ENCODE measurements at places on chromosomes 4 and X. TPM values are rescaled to one million over a fixed set of nuclear protein-coding genes. Genes with fewer than 3 reads are reported as not detected.

Gene GUCY1B1
- total RNA-seq = 2.8 TPM

Gene PPP4R3C
- not detected for total RNA-seq

- DNase-seq = no peak
Observed at GRCh38 chr4:138945840-138946239, 69.7 kb upstream of the NOCT start.

DNA sequence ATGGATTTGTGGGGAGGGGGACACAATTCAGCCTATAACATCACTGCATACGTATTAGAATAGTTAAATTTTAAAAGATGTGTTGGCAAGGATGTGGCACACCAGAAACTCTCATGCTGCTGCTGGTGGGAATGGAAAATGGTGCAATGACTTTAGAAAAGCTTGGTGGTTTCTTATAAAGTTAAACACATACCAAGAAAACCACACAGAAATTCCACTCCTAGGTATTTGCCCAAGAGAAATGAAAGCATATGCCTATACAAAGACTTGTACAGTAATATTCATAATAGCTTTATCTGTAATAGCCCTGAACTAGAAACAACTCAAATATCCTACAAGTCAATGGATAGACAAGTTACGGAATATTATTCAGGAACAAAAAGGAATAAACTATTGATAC lies 71.3 kb upstream of the PDHA1 start:
- no peak for DNase-seq

DNA sequence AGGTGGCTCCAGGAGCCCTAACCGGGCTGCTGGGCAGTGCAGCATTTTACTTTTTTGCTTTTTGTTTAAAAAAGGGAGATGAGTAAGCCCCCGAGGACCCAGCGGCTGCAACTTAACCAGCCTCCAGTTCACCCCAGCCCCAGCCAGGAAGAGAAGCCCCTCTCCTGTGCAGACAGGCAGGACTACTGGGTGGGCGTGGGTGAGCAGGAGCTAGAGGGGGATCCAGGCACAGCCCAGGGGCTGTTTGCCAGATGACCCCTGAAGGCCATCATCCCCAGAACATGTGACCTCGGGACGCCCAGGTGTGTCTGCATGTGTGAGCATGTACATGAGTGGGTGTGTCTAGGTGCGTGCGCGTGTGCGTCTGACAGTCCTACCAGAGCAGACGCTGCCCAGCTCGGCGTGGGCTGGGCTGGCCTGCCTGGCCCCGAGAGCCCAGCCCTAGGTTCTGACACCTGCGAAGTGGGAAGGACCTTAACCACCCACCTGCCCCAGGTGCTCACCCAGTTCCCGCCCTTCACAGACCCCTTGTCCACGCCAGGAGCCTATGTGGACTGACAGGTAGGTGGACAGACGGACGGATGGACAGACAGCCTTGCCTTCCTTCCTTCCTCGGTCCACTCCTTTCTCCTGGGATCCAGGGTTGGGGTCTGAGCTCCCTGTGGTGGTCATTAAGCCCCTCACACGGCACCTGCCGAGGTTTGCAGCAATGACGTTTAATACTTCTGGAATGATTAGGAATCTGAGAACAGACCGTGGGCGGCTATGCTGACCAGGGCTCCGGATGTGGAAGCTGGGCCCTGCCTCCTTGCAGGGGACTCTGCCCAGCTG lies 7.8 kb upstream of the HAUS3 start:
- no peak for DNase-seq

DNA sequence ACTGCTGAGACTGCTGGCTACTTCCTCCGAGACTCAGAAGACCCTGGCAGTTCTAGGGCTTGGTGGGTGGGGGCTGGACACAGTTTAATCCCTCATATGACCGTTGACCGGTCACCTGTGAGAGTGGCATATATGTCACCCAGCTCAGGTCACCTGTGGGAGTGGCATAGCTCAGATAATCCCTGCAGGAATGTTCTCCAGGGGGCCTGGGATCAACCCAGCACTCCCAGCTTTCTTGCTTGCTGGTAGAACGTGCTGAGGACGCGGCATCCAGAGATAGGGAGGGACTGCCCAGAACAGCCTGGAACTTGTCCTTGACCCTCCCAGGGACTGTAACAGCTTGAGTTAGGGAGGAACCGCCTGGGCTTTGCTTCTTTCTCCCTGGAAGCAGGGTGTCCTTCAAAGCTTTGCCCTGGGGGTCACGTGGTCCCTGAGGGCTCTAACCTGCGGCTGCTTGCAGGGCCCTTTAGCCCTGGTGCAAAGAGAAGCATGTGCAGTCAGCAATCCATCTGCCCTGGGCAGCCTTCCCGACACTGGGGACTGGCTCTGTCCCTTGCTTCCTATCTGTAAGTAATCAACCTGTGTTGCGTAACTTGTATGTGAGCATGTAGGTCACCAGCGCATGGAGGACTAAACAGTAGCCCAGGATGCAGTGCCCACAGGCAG lies 55.3 kb downstream of the ZFYVE28 start:
- no peak for DNase-seq

GRCh38 chr4:57445686-57446085 lies 335.5 kb upstream of the IGFBP7 start:
- DNase-seq = no peak

DNA sequence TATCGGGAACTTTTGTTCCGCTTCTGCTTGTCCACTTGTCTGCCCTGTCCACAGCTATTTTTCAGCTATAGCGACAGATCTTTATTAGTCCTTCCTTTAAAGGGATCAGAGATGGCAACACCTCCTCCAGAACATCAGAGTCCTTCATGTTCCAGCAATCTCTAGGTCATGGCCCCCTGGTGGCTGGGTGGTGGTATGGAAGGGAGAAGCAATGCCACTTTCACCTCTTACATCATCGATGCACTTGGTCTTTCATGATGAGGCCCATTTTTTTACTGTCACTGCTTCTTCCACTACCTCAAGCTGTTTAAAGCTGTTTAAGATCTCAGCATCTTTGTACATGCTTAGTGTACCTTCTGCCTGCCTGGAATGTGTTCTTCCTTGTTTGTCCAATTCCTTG lies 106.7 kb downstream of the ARHGAP6 start:
- DNase-seq = peak; percentile 60

DNA sequence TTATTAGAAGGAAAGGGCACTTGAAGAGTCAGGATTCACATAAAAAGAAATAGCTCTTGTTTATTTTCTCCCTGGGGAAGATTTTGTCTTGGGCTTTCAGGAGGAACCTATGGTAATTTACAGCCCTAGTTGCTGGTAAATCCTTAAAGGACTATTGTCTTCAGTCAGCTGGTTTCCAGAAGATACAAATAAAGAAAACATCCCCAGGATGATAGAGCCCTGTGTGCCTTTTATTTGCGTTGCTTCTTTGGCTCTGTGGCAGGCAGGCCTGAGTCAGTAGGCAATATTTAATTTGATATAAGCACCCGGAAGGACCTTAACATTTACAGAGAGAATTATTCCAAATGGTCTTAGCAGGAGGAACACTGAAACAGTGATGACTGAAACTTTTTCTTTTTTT lies 131.0 kb upstream of the SLC34A2 start:
- DNase-seq = no peak
